ENCODE measurements at places on chromosomes 13 and 19.

DNA sequence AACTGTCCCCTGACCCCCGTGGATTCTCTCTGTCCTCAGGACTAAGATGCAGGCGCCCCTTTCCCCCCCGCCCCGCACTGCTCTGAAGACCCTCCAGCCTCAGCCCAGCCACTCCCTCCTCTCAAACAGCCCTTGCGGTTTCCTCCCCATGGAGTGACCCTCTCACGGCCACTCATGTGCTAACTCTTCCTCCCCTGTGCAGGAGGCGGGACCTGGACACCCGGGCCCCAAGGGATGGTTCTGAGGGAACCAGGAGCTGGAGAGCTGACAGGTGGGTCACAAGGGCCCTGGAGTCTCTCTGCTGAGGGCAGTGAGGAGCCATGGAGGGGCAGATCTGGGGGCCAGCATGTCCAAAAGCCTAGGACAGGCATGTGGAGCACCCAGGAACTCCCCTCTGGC lies 1.9 kb downstream of the ISOC2 start:
- DNase-seq, result no peak

- no peak for DNase-seq
Measured at GRCh38 chr19:19067276-19068072, 3.7 kb downstream of the SLC25A42 start.

- DNase-seq, result no peak
Measured at GRCh38 chr13:98089246-98089645, 53.6 kb upstream of the FARP1 start.

DNA sequence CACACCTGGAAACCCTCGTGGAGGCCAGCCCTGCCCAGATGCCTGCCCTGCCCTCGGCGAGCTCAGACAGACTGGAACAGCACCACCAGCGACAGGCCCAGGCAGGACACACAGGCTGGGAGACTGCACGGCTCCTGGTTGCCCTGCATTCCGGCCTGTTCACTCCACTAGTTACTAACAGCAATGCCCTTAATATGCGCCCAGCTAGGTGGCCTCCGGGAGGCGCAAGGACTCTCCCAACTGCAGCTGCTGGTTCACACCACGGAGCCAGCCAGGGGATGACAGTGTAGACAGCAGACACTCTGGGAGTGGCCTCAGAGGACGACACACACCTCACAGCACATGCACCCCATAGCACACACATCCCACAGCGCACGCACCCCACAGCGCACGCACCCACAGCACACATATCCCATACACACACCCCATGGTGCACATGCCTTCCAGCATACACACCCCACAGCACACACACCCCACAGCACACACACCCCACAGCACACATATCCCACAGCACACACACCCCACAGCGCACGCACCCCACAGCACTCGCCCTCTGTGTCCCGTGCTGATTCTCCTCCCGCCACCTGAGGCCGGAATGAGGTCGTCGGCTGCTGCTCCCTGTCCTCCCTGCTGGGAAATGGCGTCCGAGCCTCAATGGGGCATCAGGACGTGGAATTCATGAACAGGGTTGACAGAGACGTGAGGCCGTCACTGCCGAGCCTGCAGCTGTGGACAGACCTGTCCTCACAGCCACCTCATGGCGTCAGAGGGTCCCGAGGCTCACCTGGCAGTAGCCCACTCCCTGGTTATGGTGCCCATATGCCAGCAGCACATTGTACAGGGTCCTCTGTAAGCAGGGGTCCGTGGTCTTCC lies 13.6 kb downstream of the GRTP1 start:
- no peak for DNase-seq

DNA sequence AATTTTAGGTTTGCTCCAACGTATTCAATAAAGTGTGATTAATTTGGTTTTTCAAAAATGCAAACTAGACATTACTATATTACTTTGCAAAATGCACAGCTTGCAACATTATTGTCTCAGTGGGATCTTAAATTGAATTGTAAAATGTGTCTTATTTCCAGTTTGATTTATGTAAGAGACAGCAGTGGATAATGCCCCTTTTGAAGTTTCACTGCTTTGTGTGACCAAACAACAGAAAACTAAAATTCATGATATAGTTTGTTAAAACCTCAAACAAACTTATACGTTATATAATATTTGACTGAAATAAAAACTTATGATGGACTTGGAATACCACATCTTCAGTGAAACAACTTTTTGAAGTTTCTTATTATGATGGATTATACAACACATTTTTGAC lies 279.8 kb downstream of the DACH1 start:
- DNase-seq, result no peak

- no peak for DNase-seq
Measured at GRCh38 chr19:10690341-10690781, 10.9 kb upstream of the QTRT1 start.

- DNase-seq, result no peak
Measured at GRCh38 chr19:13691569-13692435, 72.5 kb upstream of the MRI1 start.

- DNase-seq, result no peak
Measured at GRCh38 chr13:104586051-104586746, 1520.0 kb upstream of the SLC10A2 start.
